ENCODE measurements at places on chromosomes 3 and 15. TPM values are rescaled to one million over a fixed set of nuclear protein-coding genes. Genes with fewer than 3 reads are reported as not detected.

The BFSP2 gene
- not detected for total RNA-seq

DNA sequence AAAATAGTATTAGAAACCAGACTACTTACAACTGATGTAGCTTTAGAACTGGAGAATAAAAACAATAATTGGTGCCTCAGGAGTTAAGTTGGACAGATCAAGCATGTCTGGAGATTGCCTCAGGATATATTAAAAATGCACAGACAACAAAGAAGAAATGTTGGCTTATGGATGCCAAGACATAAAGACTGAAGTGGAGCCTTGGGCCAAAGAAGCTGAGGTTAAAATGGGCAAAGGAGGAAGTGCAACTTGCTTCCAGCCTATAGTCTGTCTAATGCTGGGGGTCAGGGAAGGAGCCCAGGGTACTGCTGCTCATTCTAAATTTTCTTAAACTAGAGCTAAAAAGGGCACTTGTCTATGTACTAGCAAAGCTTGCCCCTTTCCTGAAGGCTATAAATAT lies 77.5 kb downstream of the ESYT3 start:
- H3K4me3 ChIP-seq: no peak overlapping the region
- no peak overlapping the region for H3K27ac ChIP-seq
- no peaks in the 10 kb centered on the region for H3K36me3 ChIP-seq

GRCh38 chr3:57777774-57778173 lies 21.7 kb downstream of the SLMAP start:
- DNase-seq: no peak
- no peaks in the 10 kb centered on the region for H3K36me3 ChIP-seq
- H3K4me1 ChIP-seq: no peaks in the 10 kb centered on the region

The TPM1 gene
- 267 TPM for total RNA-seq

DNA sequence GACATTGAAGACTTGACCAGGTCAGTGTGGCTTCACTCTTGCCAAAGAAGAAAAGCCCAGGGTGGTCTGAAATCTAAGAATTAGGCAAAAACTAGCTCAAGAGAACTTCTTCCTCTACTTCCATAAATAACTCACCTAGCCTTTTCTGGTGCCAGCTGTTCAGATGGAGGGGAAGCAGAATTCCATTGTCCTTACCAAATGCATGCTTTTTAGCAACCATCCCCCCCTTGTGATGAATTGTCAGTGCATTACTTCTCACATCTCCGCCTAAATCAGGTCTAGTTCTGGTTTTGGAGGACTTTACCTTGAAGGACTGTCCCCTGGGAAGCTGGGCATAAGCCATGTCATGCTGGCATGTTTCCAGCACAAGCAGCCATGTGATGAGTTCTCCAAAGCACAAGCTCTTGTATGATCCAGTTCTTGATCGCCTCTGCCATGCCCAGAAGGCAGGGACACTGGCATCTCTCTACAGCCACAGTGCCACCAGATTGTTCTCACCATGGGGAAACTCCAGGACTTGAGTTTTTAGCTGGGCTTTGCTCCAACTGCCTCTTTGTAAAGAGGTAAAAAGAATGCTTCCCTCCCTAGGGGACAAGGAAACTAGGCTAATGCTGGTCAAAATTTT lies 96.4 kb upstream of the IL12A start:
- H3K27me3 ChIP-seq: no peaks in the 10 kb centered on the region
- no peaks in the 10 kb centered on the region for H3K36me3 ChIP-seq
- peak; percentile 91 for DNase-seq
- H3K27ac ChIP-seq: no peak overlapping the region
- H3K4me3 ChIP-seq: no peak overlapping the region
- H3K4me1 ChIP-seq: peaks cover 8% of the 10 kb centered on the region

DNA sequence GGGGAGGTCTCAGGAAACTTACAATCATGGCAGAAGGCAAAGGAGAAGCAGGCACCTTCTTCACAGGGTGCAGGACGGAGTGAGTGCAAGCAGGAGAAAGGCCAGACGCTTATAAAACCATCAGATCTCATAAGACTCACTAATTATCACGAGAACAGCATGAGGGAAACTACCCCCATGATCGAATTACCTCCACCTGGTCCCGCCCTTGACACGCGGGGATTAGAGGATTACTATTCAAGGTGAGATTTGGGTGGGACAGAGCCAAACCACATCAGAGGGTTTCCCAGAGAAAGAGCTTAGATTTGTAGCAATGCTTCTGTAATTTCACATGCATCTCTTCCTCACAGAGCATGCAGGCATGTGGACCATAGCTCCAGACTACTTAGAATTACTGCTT lies 615.7 kb upstream of the UBE2E2 start:
- H3K36me3 ChIP-seq: no peaks in the 10 kb centered on the region
- H3K27me3 ChIP-seq: no peaks in the 10 kb centered on the region
- no peak overlapping the region for H3K4me3 ChIP-seq
- H3K4me1 ChIP-seq: no peaks in the 10 kb centered on the region
- no peak overlapping the region for H3K27ac ChIP-seq
- DNase-seq: no peak

- no peaks in the 10 kb centered on the region for H3K27me3 ChIP-seq
- peak overlapping the region; percentile 83 for H3K27ac ChIP-seq
- peak overlapping the region; percentile 26 for H3K4me3 ChIP-seq
- peaks cover 12% of the 10 kb centered on the region for H3K4me1 ChIP-seq
- H3K36me3 ChIP-seq: no peaks in the 10 kb centered on the region
Observed at GRCh38 chr3:126083511-126083912, 412 bp downstream of the SLC41A3 start.

DNA sequence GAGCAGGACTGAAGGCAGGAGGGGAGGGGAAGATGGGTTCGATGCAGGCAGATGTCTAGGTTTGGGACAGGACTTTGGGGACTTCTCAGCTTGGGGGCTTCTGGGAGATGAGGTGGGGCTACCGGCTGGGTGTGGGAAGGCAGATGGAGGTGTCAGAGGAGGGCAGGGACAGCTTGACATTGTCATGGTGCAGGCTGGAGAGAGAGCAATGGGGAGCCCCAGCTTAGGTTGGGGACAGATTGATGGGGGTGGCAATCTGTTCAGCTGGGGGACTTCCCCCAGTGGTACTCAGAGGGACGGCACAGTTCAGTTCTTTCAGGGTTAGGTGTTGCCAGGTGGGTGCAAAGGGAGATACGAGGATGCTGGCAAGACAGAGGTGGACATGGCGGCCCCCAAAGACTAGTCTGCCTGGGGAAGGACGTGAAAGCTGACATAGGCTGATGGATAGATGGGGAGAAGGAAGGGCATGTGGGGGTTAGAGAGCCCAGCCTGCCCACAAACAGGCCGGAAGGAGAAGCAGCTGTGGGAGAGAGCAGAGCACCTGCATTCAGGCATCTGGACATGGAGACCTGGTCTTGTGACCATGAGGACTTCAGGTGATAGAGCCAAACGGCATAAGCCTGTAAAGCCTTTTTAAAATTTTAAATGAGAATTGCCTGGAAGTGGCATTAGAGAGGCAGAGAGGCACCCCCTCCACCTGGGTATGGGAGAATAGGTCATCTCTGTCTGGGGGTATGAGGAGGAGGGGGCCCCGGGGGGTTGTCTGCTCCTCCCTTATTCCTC lies 21.1 kb downstream of the ACAA1 start:
- no peak for DNase-seq
- no peaks in the 10 kb centered on the region for H3K27me3 ChIP-seq
- H3K27ac ChIP-seq: no peak overlapping the region
- no peak overlapping the region for H3K4me3 ChIP-seq
- no peaks in the 10 kb centered on the region for H3K4me1 ChIP-seq
- H3K36me3 ChIP-seq: no peaks in the 10 kb centered on the region

The LIPC gene
- 4.6 TPM for total RNA-seq

GRCh38 chr3:142850395-142851023 lies 38.4 kb downstream of the PCOLCE2 start:
- no peaks in the 10 kb centered on the region for H3K27me3 ChIP-seq
- H3K4me1 ChIP-seq: no peaks in the 10 kb centered on the region
- DNase-seq: no peak
- no peak overlapping the region for H3K4me3 ChIP-seq

- H3K4me3 ChIP-seq: no peak overlapping the region
- H3K4me1 ChIP-seq: peaks cover 4% of the 10 kb centered on the region
- no peaks in the 10 kb centered on the region for H3K27me3 ChIP-seq
- no peak for DNase-seq
- peaks cover 13% of the 10 kb centered on the region for H3K36me3 ChIP-seq
Observed at GRCh38 chr3:56616478-56617006, 59.6 kb downstream of the CCDC66 start.

The CATSPER2 gene
- total RNA-seq: 7.6 TPM

The CYP8B1 gene
- total RNA-seq: not detected

- H3K27me3 ChIP-seq: no peaks in the 10 kb centered on the region
- peaks cover 11% of the 10 kb centered on the region for H3K4me1 ChIP-seq
Observed at GRCh38 chr15:57458356-57458781, 82.1 kb downstream of the CGNL1 start.

- no peak for DNase-seq
- no peak overlapping the region for H3K4me3 ChIP-seq
- peaks cover 27% of the 10 kb centered on the region for H3K4me1 ChIP-seq
- no peaks in the 10 kb centered on the region for H3K27me3 ChIP-seq
- H3K27ac ChIP-seq: no peak overlapping the region
- peaks cover 35% of the 10 kb centered on the region for H3K36me3 ChIP-seq
Observed at GRCh38 chr3:97938444-97938843, 33.8 kb downstream of the RIOX2 start.

DNA sequence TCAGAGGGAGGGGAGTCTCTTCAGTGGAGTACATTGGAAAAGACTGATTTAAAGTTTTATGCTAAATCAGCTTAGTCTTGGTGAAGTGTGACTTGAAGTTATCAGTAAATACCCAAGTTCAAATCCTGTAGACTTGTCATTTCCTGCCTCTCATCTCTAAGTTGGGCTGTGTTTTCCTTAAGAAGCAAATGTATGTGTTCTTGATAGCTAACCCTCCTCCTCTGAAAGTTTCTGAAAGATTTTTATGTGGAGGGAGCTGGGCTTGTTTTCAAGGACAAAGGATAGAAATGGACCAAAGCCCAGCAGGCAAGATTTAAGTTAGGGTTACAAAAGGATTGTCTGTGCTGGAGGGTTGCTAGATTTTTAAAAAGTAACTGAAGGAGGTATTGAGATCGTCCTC lies 4.2 kb downstream of the MAPKBP1 start:
- H3K4me1 ChIP-seq: peaks cover 63% of the 10 kb centered on the region
- H3K4me3 ChIP-seq: no peak overlapping the region
- no peaks in the 10 kb centered on the region for H3K36me3 ChIP-seq
- DNase-seq: no peak

- no peaks in the 10 kb centered on the region for H3K36me3 ChIP-seq
- no peak for DNase-seq
- H3K4me3 ChIP-seq: no peak overlapping the region
- no peak overlapping the region for H3K27ac ChIP-seq
Observed at GRCh38 chr3:21790466-21790865, 39.5 kb upstream of the ZNF385D start.

DNA sequence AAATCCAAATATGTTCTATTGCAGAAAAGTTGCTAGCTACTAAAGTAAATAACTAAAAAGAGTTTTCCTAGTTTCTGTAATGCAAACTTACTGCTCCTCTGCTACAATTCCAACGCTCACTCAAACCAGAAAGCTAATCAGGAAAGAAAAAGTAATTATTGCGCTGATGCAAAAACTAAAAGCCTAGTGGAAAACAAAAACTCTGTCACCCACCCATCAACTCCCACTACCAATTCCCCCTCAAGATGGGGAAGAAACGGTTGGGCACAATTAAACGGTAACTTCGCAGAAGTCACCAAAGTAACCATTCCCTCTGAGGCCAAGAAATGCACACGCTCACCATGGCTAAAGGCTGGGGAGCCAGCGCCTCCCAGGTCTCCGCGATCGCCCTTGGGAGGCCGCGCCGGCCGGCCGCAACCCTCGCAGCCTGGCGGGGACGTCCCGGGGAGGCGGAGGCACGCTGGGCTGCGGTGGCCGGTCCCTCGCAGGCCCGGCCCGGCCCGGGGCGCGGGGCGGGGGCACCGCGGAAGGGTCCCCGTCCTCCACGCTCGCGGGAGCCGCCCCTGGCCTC lies 684 bp downstream of the SLTM start:
- peak overlapping the region; percentile 96 for H3K4me3 ChIP-seq
- peaks cover 23% of the 10 kb centered on the region for H3K4me1 ChIP-seq
- no peaks in the 10 kb centered on the region for H3K27me3 ChIP-seq

DNA sequence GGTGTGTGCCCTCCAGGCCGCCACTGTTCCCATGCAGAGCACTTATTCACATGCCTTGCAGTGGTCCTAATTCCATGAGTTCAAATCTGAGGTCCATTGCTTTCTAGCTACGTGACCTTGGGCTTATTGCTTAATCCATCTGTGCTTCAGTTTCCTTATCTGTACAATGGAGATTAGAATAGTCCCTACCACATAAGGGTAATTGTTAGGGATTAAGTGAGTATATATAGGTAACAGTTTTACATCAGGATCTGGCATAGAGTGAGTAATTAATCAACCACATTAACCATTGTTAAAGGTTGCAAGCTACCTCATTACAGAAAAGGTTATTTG lies 7.6 kb downstream of the CPN2 start:
- peaks cover 4% of the 10 kb centered on the region for H3K4me1 ChIP-seq
- no peak overlapping the region for H3K4me3 ChIP-seq
- DNase-seq: no peak
- H3K27me3 ChIP-seq: no peaks in the 10 kb centered on the region

The IQCH gene
- total RNA-seq: 13.7 TPM

DNA sequence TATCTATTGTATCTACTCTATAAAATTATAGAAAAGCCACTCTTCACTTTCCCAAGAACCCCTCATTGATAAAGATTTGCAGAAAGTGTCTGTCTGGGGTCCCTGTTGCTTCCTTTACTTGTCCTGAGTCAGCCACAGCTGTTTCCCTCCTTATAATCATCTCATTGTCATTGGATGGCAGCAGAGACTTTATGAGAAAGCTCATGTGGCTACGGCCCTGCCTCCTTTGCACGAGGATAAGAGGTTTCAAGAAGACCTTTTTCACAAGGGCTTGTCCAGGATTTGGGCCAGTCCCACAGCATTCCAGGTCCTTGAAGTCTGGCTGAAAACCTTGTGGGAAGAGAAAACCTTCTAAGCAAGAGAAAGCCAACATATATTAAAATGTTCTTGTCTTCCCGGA lies 41.9 kb upstream of the THBS1 start:
- H3K4me1 ChIP-seq: no peaks in the 10 kb centered on the region
- no peak overlapping the region for H3K4me3 ChIP-seq
- no peaks in the 10 kb centered on the region for H3K36me3 ChIP-seq
- no peaks in the 10 kb centered on the region for H3K27me3 ChIP-seq
- no peak for DNase-seq

Measured in thyroid gland (tissue), 4 donors.